Fibroblast of skin of back (primary cell): ENCODE measurements at places on chromosomes 4 and X.
A peak's percentile ranks its signal among the peaks of the same experiment; 100 is the strongest.

DNA sequence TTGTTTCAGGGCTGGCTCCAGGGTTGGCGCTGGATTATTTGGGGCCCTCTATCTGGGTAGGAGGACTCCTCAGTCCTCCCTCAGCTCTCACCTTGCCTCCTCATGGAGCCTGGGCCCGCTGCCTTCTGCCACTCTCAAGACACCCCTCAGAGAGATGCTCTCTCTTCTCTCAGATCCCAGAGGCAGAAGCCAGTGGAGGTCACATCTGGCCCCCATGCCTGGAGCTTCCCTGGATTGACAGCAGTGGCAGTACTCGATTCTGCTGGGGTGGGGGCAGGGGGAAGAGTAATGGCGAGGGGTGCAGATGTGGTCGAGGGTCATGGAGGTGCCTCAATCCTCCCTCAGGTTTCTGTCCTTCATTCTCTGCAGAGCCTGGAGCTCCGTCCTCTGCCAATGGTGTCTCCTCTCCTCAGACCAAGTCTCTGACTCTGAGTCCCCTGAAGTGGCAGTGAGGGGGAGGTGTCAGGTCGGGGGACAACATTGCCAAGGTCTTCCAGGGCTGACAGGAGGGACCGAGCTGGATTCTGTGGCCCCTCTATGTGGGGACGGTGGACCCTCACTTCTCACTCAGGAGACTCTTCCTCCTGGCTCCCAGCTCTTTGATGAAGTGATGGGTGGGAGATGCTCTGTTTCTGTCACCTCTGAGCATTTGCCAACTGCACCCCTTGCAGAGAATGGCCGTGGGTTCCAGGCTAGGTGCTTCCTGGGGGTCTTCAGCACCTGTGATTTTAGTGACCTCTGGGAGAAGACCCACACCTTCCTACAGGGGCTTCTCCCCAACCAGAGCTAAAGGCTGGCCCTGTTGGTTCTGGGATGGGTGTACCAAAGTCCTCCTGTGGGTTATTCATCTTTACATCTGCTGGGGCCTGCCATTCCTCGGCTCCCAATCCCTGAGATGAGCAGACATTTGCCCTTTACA, 10.9 kb upstream of the HSFX1 start:
- DNase-seq: no peak

- DNase-seq: no peak
Observed at GRCh38 chrX:23557070-23557469, 110.2 kb upstream of the PRDX4 start.

DNA sequence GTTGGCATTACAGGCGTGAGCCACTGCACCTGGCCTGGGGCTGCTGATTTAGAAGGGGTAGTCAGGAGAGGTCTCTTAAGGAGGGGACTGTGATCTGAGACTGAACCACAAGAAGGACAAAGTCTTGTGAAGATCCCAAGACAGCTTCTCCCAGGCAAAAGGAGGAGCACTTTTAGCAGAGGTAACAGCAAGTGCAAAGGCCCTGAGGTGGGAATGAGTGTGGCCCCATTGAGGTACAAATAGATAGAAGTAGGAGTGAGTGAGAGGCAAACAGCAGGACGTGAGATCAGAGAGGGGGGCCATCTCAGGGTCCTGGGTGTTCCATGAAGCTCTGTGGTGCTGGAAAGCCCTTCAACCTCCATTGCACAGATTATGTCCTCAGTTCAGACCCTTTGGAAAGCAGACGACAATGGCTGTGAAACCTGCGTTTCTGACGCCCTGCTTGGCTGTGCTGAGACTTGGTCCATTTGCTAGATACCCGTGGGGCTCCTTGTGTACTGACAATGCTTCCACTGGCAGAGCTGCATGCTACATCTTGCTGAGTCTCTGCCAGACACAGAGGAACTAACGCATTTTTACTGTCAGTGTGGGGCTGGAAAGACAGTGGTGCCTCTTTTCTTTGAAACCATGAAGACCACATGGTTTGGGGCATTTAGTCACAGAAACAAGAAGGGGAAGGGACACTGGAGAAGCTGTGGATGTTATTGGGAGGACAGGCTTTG, 1.3 kb upstream of the CCKAR start:
- no peak for DNase-seq

DNA sequence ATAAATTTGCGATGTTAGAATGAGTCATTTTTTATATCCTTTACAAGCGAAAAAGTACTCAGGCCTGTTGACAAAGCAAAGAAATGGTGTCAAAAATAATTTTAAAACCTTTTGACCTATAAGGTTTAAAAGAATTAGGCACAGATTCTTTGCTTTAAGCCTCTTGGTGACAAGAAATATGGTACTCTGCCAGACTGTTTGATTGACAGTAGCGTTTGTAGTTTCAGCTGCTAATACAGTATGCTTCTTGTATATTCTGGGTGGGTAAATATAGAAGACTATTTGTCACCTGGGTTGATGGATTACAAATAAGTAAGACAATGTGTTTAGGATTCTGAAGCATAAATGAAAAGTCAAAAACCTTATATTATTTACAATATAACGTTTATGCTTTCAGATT, 193.1 kb upstream of the PITX2 start:
- no peak for DNase-seq

- no peak for DNase-seq
Observed at GRCh38 chr4:122531038-122531437, 74.5 kb upstream of the IL2 start.

DNA sequence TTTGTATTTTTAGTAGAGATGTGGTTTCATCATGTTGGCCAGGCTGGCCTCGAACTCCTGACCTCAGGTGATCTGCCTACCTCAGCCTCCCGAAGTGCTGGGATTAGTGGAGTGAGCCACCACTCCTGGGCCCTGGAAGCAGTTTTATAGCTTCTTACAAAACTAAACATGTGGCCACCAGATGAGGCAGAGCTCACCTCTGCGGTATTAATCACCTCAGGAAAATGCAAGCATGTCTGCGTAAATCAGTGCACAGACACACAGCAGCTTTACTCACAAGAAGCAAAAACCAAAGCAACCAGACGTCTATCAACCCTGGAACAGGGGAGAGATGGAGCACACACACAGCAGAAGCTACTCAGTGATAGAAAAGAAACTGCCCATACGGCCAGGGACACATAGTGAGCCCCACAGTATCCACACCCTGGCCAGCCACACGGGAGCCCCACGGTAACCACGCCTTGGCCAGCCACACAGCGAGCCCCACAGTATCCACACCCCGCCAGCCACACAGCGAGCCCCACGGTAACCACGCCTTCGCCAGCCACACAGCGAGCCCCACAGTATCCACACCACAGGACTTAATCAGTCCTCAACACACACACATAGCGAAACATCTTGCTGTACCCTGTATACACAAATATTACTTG, 30.2 kb downstream of the PPP2R3B start:
- no peak for DNase-seq

GRCh38 chr4:8761824-8762205, 109.8 kb downstream of the HMX1 start:
- DNase-seq: no peak

GRCh38 chr4:7964890-7965662, 25.4 kb upstream of the AFAP1 start:
- no peak for DNase-seq

GRCh38 chrX:107675823-107676555, 47.7 kb downstream of the PRPS1 start:
- no peak for DNase-seq

- no peak for DNase-seq
Observed at GRCh38 chrX:9369802-9370291, 95.0 kb upstream of the TBL1X start.

DNA sequence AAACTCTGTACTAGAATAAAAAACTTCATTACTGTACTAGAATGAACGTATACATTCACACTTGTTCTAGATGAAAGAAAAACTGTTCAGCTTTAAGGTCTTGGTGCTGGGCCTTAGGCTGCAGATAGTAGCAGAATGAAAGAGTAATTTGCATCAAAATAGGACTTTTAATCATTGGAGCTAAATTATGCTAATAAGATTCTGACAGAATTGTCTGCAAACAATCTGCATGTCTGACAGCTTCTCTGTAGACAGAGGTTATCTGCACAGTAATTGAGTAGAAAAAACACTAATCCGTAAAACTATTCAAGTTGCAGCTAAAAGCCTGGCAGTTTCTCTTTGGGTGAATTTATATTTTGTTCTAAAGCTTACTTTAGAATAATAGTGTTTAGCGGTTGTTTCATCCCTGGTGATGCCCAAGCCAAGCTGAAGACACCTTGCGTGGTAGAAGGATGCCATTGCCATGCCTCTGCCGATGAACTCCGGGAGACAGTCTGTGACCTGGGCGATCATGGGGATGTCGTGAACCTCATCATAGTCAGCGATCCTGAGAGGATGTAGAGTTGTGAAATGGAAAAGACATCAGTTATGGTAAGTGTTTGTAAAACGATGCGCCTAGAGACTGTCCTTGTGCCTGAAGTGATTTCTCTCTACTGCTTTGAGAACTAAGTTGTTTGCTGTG, 25.3 kb downstream of the LRP2BP start:
- no peak for DNase-seq

DNA sequence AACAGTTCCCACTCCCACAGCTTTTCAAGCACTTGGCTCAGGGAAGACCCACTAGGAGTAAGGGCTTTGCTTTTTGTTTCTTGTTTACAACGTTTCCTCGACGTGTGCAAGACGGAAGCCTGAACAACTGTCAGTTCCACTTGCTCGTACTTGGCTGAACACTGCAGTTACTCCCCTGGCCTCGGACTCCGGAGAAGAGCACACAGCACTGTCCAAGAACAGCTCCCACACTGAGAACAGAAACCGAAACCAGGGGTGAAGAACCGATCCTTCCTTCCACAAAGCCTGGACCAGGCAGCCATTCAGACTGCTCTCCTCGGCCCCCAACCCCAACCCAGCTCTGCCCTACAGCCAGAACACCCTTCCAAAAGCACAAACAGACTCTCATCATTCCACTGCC, 25.5 kb downstream of the IRF2 start:
- DNase-seq: no peak

DNA sequence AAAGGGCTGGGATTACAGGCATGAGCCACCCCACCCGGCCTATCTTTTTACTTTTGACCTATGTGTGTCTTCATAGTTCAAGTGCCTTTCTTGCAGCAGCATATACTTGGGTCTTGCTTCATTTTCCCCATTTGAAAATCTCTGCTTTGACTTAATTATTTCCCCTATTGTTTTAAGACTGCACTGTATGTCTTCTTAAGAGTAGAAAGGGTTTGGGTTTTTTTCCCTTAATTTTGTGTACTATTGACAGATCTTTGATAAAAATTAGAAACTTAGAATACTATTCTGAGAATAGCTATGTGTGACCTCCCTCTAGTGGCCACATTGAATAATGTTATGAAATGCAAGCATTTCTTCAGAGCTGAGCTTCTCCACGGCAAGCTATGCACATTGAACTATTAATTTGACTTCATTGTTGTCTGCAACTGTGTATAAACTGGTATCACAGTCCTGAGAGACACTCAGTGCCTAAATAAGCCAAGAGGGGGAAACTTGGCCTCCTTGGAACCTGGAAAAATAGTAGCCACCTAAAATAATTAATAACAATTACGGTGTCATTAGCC, 8.7 kb upstream of the SLC25A4 start:
- peak; percentile 48 for DNase-seq

DNA sequence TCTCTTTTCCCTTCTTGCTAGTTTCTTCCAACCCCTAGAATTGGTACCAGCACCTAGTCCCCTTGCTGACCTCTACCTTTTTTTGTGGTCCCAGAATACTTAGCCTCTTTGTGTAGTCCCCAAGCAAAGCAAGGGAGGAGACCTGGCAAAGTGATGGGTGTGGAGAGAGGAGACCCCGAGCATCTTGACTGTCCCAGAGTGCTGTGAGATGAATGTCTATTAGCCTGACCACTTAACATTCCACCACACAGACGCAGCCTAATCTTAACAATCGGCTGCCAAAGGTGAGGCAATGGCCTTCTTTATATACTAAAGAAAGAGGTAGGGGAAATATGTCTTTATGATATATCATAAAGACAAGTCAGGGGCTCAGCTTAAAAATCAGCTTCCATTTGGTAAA, 55.9 kb downstream of the TRIM2 start:
- DNase-seq: no peak

GRCh38 chrX:46864606-46865005, 27.8 kb downstream of the RP2 start:
- DNase-seq: no peak

DNA sequence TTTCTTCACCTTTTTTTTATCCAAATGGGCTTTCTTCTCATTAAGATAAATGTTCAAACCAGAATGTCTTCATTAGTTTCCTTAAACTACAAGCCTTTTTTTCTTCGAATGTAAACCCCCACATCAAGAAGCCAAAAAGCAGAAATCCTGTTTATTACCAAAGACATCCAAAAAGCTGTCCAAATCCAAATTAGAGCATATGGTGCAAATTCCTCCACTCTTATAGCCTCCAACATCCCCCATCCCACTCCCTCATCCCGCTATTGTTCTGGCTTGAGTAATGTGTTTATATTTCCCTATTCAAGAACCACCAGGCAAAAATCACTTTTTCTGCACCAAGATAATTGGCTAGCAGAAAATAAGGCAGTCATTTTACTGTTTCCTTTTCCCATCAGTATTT, 315.1 kb upstream of the ADGRL3 start:
- DNase-seq: peak; percentile 22

DNA sequence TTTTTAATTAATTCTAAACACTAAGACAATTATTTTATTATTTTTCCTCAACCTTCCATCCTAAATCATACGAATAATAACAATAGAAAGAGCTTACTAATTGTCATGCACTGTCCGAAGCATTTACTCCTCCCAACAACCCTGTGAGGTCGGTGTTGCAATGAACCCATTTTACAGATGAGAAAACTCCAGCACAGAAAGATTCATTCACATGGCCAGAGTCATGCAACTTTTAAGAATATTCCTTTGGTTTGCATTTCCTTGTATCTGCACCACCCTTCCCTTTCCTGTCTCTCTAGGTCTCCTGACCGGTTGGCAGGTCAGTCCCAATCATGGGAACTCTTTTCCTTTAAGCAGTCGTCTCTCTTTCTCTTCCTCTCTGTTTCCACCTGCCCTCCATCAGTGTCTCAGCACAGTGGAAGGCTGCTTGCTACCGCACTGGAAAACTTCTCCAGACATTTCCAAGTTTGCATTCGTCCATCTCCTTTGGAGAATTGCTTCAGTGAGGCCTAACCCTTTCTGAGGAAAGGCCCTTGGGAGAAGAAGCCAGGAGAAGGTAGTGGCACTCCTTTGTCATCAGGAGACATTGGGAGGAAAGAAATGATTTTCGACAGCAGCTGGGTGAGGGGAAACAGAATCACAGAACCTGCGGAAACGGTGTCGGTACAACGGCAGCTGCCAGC, 1.9 kb upstream of the TMSB4X start:
- no peak for DNase-seq

- no peak for DNase-seq
Observed at GRCh38 chr4:121998024-121998423, 46.2 kb upstream of the TRPC3 start.

GRCh38 chr4:140839406-140839805, 83.2 kb upstream of the TBC1D9 start:
- no peak for DNase-seq

DNA sequence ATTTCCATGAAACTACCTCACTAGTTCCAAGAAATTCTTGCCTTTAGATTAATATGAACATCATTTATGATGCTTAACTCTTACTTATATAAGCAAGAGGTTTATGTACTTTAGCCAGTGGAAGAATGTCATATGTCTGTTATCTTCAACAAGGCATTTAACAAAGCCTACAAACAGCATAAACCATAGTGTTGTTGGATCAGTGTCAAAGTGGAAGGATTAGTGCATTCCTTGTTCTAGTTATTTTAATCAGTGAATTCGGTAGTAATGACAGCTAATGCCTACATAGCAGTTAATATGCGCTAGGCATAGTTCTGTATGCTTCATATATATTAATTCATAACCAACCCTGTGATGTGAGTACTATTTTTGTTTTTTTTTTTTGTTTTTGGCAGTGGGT, 3.1 kb downstream of the PI4K2B start:
- no peak for DNase-seq

- DNase-seq: no peak
Observed at GRCh38 chr4:141389649-141390048, 169.0 kb downstream of the ZNF330 start.
